ENCODE measurements at places on chromosomes 4 and X.

DNA sequence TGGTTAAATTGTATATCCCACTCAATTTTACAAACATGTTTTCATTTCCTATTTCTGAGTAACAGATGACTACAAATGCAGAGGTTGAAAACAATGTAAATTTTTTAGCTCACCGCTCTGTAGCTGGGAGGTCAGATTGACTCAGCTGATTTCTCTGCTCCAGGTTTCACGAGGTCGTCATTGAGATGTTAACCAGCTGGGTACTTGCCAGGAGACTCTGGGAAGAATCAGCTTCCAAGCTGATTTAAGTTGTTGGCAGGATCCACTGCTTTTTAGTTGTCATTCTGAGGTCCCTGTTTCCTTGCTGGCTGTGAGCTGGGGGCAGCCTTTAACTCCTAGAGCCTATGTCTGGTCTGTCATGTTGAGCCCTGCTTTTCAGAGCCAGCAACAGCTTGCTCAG is 864.3 kb upstream of the AGA start:
- no peak for DNase-seq

- no peak for DNase-seq
Measured at GRCh38 chrX:66717926-66718325, 79.0 kb upstream of the EDA2R start.

DNA sequence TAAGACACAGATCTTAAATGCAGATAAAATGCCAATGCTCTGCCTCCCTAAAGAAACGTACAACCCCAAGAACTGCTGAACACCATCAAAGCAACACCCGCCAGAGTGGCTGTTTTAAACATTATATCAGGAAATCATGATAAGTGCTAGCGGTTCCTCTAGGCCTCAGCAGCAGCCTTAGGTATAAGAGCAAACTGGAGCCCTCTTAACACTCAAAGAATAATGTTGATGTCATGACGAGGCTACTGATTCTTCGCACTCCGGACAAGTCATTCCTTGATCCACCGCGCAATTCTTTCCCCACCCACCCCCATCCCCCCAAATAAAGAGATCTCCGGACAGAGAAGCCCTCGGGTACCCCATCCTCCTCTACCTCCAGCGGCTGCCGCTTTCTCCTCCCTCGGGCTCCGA is 507 bp downstream of the LIN54 start:
- no peak for DNase-seq

DNA sequence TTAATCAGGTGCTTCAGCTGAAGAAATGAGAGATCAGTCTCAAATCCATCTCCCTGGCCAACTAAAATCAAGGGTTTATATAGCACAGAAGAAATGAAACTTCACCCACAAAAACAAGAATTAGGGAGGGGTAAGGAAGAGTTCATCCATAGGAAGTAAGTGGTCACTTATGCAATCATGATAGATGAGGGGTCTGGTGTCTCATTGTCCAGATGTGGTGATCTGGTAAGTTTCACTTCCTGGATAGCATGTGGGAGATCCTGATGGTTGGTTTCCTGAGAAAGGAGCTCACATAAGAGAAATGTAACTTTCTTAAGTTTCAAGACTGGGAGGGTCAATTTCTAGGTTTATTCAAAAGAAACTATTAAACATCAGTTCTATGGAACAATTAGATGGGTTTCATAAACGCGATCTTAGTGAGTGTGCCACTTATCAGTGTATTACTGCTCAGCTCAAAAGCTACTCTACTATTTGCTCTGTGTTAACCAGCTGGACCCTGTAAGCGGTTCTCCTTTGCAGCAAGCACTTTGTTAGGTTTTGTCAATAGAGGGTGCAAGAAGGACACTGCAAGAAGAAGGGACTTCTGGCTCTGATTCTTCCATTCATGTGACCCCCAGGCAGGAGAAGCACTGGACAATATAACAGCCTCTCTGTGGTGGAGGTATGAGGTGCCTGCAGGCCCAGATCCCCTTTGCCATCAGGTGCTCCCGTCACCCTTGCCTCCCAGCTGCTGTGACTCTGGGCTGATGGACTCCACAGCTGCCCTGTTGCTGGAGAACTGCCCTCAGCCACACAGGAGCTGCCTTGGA is 35.4 kb upstream of the HPSE start:
- DNase-seq, result no peak

GRCh38 chr4:110737931-110738330 is 115.1 kb upstream of the PITX2 start:
- DNase-seq, result no peak

DNA sequence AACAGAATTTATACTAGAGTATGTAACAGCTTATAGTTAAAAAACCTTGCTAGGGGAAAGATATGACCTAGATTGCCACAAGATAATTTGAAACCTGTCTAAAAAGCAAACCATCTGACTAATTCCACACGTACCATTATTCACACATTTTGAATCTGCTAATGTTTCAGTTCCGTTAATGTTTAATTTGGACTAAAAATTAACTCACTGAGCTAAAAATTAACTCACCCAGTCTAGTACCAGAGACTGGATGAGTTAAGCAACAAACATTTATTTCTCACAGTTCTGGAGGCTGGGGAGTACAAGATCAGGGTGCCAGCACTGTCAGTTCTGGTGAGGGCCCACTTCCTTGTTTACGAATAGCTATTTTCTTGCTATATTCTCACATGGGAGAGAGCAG is 231.5 kb upstream of the DIAPH2 start:
- no peak for DNase-seq

- DNase-seq, result no peak
Measured at GRCh38 chr4:147828331-147828905, 96.5 kb downstream of the ARHGAP10 start.

GRCh38 chr4:133711817-133712216 is 489.8 kb downstream of the PABPC4L start:
- DNase-seq, result peak; percentile 45

GRCh38 chrX:50100188-50100587 is 100.6 kb downstream of the AKAP4 start:
- peak; percentile 0 for DNase-seq

DNA sequence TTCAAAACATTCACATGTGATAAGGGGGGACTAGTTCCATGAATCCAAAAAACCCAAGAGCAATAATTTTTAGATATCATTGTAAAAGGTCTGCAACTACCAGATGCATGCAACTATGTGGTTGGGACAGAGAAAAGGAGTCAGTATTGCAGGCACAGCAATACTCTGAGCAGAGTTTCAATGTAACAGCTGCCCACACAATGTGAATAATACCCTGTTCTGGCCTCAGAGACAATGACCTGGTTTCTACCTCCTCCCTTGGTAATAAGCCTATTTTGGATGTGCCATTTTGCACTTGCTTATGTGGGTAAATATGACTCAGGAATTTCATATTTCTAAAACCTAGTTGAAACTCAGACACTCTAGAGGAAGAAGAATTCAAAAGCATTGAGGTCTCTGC is 194.8 kb upstream of the RASGEF1B start:
- no peak for DNase-seq

GRCh38 chrX:50626432-50626831 is 155.8 kb upstream of the DGKK start:
- no peak for DNase-seq

All from HTR-8/SVneo (cell line).